Activated CD4-positive, alpha-beta T cell treated with anti-CD3 and anti-CD28 coated beads, Interleukin-2, amount 10 ng/mL, durations not matched to agents 24 days and 14 days (primary cell): ENCODE measurements at places on chromosomes 11 and 22. TPM values are rescaled to one million over a fixed set of nuclear protein-coding genes. Genes with fewer than 3 reads are reported as not detected.
A peak's percentile ranks its signal among the peaks of the same experiment; 100 is the strongest.

The UPB1 gene
- 0.12 TPM in 2 replicates for total RNA-seq

- DNase-seq: no peak
Measured at GRCh38 chr11:29564486-29564885, 452.3 kb downstream of the KCNA4 start.

- no peak for DNase-seq
Measured at GRCh38 chr11:25485315-25485714, 846.6 kb upstream of the ANO3 start.

DNA sequence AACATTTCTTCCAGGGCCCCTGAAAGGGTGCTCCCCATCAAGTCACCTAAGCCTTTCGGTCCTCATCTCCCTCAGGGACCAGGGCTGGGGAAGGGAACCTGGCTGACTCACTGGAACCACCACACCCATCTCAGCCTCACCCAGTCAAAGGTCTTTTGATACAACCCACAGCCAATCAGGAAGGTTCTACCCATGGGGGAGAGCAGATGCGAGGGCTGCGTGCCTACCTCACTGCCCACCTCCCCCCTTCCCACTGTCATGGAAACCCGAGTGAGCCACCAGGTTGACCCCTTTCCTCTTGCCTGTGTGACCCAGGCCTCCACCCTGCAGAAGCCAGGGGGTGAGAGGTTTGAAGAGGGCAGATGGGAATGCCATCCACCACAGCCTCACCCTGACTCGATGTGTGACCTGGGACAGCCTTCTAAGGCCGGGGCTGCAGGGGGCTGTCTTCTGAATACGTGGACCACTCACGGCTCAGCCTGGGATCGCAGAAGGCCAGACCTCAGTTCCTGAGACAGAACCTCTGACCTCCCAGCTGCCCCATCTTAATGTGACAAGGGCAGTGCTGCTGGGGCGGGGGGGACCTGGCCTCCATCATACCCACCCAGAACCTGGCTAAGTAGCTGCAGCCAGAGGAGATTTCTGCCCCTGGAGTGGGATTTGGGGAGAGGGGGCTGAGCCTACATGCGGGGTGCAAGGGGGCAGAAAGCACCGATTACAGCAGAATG is 2.7 kb downstream of the MDK start:
- DNase-seq: no peak

GRCh38 chr11:111960916-111961315 is 23.8 kb downstream of the DIXDC1 start:
- DNase-seq: no peak

- DNase-seq: no peak
Measured at GRCh38 chr22:33875316-33875715, 45.0 kb downstream of the LARGE1 start.

DNA sequence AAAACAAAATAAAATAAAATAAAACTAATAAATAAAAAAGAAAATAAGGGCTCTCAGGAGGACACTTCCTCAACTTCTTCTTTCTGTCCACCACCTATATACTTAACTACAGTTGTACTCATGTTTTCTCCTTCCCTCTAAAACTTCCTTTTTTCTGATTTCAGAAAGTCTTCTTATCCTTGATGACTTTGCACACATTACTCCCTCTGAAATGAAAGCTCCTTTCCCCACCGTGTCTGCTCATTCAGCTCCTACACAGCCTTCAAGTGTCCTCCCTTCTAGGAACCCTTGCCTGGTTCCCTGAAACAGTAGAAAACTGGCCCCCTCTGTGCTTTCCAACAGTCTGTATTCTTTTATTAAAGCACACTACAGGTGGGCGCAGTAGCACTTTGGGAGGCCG is 18.3 kb upstream of the DDX17 start:
- no peak for DNase-seq

DNA sequence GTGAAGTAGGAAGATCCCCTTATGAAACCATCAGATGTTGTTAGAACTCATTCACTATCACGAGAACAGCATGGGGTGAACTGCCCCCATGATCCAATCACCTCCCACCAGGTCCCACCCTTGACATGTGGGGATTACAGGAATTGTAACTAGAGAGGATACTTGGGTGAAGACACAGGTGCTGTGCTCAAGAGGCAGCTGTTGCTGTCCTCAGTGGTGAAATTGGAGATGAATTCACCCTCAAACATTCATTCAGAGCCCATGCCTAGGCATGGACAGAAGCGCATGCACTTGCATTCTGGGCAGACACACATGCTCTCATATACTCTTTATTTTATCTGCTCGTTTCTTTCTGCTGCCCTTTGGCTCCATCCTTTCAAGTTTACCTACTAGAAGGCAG is 385.0 kb downstream of the INSC start:
- no peak for DNase-seq

- DNase-seq: no peak
Measured at GRCh38 chr11:126115816-126116331, 53.2 kb upstream of the CDON start.

The ACR gene
- total RNA-seq: not detected in 2 replicates

GRCh38 chr22:21100149-21101032 is 54.6 kb downstream of the LRRC74B start:
- no peak for DNase-seq

The SLC25A18 gene
- not detected in 2 replicates for total RNA-seq

DNA sequence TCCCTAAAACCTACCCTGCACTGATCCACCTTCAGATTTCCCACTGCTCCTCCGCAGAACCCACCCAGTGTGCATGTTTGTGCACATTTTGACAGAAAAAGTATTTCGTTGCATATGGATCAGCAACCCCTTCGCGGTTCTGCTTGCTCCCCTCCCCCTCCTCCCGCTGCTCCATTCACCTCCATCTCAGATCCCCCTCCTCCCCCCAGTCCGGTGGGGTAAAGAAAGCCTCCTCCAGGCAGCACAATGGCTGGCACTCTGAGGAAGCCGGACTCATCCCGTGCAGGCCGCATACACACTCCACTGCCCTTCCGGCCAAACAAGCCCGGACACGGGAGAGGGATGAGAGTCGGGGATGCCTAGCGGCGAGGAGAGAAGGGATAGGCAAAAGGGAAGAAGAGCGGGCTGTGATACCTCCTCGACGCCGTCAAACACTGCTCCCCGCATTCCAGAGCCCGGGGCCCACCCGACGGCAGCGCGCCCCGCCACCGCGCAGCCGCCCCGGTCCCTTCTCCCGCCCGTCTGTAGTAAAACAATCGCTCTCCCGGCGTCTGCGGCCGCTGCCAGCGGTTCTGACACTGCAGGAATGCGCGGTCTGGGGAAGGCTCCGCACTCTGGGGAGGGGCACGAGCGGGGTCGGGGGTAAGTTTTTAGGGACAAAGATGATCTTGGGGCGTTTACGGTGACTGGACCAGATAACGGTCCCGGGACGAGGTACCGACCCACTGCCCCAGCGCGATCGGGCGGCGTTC is 915 bp downstream of the FEZ1 start:
- peak; percentile 62 for DNase-seq

GRCh38 chr22:41488076-41488475 is 19.2 kb downstream of the ACO2 start:
- DNase-seq: no peak

DNA sequence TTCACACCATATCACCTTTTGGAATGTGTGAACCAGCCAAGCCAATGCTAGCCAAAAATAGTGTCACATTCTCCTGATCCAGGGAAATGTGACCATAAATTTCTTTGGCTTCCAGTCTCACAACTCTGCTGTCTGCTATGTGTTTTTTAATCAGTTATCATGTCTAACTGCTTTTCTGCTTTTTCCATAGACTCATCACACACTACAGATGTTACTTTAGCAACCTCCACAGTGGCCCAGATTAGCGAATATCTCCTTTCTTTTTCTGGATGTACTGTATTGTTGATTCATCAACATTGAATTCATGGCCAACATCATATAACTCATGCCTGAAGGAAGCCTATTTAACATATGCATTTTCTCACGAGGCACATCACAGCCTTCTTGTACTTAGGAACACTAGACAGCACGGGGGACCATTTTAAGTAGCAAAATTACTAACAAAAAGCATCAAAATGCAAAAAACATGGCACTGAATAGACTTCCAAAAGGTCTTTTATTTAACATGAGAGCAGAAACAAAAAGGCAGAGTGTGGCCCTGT is 73.1 kb upstream of the POU2AF2 start:
- DNase-seq: no peak

The B3GAT1 gene
- 0.16 and 0.28 TPM in 2 replicates for total RNA-seq

The PRAME gene
- total RNA-seq: not detected in 2 replicates

DNA sequence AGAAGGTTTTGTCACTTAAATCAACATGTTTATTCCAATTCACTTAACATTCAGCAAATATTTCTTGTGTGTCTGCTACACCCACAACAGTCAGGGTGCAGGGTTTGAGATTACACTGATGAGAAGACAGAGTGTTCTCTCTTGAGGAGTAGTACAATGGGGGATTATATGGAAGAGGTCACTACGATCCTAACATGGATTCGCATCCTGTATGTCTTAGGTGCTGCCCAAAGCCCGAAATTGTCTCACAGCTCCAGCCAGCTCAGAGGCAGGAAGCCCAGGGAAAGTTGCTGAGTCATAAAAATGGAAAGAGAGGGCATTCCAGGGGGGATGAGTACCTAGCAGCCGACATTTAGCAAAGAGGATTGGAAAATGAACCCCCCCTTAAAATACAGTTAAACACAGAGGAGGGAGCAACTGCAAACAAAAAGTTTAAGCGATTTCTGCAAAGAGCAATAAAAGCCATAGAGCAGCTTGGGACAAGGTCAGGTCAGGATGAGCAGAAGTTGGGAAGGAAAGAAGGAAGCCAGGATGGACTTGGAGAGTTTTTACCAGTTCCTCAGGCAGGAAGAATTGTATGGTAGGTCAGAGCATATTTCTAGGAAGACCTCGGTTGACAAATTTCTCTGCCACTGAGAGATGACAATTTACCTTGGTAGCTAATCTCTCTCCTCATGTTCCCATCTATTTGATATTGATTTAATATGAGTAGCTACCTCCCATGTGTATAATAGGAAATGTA is 49.5 kb downstream of the IGLL5 start:
- DNase-seq: no peak

GRCh38 chr11:111792314-111792713 is 26.1 kb upstream of the PPP2R1B start:
- DNase-seq: no peak

DNA sequence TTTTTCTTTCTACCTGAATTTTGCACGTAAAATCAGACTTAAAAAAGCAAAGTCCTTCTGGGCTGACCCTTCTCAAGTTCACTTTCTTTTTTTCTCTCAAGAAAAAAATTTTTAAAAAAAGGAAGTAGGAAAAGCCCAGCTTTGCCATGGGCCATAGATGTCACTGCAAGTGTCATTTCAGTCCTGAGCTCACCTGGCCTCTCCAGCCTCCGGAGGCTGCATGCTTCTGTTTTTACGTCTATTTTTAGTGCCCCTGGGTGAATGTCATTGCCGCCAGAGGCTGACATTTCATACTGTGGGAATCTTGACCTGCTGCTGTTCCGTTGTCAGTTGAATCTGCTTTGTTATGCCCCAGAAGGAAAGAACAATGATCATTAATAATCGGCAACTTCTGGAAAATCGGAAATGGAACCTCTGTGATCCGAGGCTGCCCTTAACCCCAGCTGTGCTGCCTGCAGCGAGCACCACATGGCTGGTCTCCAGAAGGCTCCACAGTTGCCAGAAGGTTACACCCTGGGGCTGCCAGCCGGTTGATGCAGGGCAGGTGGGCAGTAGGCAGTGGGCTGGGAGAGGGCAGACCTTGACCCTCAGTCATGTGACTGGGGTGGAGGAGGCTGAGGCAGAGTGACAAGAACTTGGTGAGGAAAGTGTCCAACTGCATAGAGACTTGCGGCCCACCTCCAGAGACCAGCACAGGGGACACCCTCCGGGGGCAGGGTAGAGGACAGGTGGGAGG is 16.7 kb upstream of the MYEOV start:
- DNase-seq: no peak

GRCh38 chr11:117924631-117925170 is 4.5 kb downstream of the TMPRSS13 start:
- DNase-seq: no peak

GRCh38 chr22:40498420-40499208 is 128.2 kb downstream of the SGSM3 start:
- DNase-seq: no peak

GRCh38 chr11:104183593-104183992 is 19.6 kb upstream of the PDGFD start:
- no peak for DNase-seq

DNA sequence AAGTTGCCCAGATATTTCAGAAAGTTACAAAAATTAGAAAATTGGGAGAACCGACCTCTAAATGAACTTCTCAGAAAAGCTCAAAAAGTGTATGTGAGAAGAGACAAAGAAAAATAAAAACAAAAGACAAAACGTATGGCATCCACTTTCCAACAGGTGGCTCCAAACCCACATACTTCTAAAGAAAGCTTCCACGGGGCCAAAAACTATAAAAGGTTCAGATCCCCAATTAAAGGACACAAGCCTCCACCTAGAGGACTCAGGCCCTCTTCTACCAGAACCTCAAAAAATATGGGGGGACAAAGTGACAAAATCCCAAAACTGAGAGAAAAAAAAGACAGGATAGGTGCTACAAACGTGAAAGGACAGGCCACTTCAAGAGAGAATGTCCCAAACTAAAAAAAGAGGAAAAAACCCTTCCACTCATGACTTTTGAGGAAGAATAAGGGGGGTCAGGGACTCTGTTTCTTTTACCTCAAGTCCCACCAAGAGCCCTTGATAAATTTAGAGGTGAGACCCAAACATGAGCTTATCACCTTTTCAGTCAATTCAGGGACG is 8.8 kb downstream of the SCGB2A1 start:
- DNase-seq: no peak

GRCh38 chr11:58285483-58286040 is 17.5 kb upstream of the OR10W1 start:
- no peak for DNase-seq

The IFITM10 gene
- 0.12 and 0.14 TPM in 2 replicates for total RNA-seq

The MB gene
- total RNA-seq: 2.7 and 3.7 TPM in 2 replicates

- DNase-seq: no peak
Measured at GRCh38 chr11:102292933-102293332, 24.4 kb upstream of the BIRC3 start.

- DNase-seq: peak; percentile 73
Measured at GRCh38 chr11:110093407-110094297, 460 bp downstream of the ZC3H12C start.

DNA sequence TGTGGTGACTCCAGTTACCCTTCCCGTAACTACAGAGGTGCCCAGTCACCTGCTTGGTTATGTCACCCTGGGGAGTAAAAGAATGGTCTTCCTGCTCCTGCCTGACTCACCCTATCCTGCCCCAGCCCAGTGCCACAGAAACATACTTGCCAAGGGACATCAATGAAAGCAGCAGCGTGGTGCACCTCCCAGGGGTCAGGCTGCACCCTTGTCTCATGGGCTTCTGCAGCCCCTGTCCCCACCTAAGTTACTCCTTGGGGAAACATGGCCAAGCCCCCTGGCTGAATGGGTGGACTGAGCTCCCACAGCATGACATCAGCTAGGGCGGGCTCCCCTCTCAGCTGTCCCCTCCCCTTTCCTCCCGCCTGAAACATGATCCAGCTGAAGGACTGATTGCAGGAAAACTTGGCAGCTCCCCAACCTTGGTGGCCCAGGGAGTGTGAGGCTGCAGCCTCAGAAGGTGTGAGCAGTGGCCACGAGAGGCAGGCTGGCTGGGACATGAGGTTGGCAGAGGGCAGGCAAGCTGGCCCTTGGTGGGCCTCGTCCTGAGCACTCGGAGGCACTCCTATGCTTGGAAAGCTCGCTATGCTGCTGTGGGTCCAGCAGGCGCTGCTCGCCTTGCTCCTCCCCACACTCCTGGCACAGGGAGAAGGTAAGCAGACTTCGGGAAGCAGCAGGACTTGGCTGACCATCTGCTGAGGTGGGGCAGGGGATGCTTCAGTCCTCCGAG is at the start of gene HTR3A:
Gene HTR3A (plus strand): TSS at position 368 of the 730 bp plus-strand sequence. CDS start 218 bp downstream, at position 586.
- DNase-seq: no peak
